Breast epithelium (tissue), 4 donors: ENCODE measurements at places on chromosomes 2 and 18.

GRCh38 chr2:165776013-165776412 lies 18.0 kb downstream of the GALNT3 start:
- DNase-seq: no peak

DNA sequence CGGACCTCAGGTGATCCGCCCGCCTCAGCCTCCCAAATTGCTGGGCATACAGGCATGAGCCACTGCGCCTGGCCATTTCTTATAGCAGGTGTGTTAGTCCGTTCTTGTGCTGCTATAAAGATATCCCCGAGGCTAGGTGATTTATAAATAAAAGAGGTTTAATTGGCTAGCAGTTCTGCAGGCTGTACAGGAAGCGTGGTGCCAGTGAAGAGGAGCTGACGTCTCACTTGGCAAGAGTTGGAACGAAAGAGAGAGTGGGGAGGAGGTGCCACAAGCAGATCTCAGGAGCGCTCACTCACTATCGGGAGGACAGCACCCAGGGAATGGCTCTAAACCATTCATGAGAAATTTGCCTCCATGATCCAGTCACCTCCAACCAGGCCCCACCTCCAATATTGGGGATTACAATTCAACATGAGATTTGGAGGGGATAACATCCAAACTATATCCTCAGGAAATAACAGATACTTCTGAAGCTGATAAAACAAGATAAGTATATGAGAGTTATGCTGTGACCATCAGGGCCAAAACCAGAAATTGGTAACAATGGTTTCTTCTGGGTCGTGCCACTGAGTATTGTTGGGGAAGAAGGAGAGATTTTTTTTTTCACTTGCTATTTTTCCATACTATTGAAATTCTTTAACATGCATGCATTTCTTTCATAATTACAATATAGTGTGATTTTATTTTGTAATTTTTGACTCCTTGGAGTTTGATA lies 7.4 kb upstream of the RMC1 start:
- peak; percentile 57 for DNase-seq

- no peak for DNase-seq
Observed at GRCh38 chr2:18349421-18349820, 211.0 kb downstream of the RDH14 start.

DNA sequence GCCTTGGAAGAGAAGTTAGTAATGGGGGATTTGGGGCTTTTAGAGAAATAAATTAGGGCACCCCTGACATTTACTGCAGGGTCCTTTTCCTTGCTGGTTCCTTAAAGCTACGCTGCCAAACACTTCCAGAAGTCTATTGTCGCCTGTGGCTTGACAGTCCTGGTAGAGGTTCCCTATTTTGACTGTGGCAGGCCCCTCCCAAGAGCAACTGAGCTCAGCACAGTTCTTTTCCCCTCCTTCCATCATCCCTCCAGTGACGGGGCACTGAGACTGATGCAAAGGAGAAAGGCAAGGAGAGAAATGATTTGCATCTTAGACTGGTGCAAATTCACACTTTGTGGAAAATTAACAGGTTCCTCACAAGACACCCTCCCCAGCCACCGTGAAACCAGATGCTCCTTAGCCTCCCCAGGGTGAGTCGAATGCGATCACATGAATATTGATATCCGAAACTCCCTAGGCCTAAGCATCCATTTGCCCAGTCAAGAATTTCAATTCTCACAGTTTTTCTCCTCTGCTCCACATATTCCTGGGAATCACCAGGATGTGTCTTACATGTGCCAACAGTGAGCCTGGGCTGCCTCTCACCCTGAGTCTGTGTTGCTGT lies 45.4 kb downstream of the RABL2A start:
- DNase-seq: no peak

DNA sequence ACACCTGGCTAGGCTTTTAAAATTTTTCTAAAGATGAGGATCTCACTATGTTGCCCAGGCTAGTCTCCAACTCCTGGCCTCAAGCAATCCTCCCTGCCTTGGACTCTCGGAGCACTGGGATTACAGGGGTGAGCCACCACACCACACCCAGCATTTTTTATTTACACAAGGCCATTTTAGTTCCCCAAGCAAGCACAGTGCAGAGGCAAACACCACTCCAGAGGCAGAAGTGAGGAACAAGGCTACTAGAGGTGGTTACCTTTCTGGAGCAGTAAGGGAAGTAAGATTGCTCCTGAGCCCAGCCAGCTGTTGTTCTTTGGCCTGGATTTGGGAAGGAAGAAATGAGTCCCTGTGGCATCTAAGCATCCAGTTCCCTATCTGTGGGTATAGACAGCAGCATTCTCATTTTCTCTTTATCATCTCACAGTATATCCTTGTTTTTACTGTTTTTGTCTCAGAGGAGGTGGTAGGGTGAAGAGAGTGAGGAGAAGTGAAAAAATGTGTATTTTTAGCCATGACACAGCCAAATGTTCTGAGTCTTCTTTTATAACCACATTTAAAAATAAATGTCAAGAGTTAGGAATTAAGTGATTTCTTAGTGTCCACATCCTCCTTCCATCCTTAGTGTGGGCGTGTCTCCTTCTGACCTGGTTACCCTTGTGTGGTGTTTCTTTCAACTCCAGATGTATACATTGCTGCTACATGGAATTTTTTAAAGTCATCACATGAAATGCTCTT lies 10.5 kb upstream of the TTC39C start:
- DNase-seq: no peak

GRCh38 chr2:71930049-71930681 lies 217.5 kb downstream of the CYP26B1 start:
- no peak for DNase-seq

DNA sequence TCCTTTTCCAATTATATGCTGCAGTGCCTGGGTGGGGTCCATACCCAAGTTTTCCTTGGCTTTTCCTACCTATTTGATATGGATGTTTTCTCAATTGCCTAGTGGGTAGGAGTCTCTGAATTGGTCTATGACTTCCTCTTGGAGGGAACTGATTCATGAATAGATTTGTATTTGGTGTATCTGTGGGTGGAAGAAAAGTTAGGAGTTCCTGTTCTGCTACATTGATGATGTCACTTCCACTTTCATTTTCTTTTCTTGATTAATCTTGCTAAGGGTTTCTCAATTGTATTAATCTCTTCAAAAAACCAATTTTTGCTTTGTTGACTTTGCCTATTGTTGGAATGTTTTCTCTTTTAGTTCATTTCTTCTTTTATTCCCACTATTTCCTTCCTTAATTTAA lies 37.4 kb upstream of the SLC9A2 start:
- DNase-seq: no peak

DNA sequence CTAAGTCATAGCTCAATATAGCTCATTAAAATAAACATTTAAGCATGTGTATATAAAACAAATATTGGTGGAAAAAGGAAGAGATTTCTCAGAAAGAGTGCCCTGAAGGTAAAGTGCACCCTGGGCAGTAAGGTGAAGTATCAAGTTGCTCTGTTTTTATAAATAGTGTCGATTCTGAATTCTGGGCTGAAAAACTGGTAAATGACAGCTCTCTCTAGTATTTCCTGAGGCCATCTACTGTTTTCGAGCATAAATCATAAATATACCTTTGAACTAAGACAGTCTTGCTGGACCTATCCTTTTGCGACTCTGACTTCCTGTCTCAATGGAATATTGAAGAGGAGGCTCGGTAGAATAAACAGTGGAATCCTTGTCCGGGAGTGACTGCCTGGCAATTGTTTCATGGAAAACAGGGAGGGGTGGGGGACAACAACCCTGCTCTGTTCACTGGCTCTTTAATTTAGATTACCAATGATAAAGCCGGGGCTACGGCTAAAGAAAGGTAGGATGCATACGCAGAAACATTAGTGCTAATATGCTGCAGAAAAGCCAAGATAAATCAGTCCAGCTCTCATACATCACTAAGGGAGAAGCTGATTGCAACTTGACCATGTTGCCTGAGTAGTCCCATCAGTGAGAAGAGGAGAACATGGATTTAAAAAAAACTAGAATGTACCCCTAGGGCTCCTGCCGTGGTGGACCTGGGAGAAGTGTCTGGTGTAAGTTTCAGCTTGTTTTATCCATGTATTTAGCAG lies 124.1 kb downstream of the RAPGEF4 start:
- DNase-seq: no peak

- no peak for DNase-seq
Observed at GRCh38 chr2:208074610-208075356, 49.5 kb upstream of the PLEKHM3 start.

GRCh38 chr2:64291181-64291580 lies 147.0 kb upstream of the PELI1 start:
- no peak for DNase-seq

DNA sequence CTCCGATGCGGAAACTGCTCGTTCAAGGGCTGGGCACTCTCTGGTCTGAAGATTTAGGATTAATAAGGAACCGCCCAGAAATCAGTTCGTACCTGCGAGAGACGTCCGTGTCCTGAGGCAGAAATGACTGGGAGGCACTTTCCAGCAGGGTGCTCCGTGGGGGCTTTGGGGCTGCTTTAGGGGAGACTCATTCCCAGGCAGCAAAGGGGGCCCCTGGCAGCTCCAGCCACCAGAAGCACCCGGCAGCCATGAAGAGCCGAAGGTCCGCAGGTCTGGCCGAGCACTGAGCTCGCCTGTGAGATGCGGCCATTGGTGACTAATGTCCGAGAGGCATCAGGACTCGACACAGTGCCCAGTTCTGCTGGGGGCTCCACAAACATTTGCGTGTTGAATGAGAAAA lies 20.9 kb downstream of the KCNG2 start:
- DNase-seq: no peak

DNA sequence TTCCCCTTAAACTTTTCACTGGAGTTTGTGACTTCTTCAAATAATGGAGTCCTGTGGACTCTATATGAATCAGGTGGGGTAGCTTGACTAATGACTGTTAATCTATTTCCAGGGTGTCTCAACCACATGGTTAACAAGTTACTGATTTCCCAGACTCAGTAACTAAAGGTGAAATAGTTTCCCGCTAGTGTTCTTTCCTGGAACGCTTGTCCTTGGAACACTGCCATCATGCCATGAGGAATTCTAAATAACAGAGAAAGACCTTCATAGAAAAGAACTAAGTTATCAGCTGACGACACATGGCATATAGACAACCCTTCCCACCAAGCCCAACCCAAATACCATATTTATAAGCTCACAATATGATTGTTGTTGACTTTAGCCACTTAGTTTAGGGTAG lies 1027.9 kb upstream of the FAM98A start:
- DNase-seq: no peak

DNA sequence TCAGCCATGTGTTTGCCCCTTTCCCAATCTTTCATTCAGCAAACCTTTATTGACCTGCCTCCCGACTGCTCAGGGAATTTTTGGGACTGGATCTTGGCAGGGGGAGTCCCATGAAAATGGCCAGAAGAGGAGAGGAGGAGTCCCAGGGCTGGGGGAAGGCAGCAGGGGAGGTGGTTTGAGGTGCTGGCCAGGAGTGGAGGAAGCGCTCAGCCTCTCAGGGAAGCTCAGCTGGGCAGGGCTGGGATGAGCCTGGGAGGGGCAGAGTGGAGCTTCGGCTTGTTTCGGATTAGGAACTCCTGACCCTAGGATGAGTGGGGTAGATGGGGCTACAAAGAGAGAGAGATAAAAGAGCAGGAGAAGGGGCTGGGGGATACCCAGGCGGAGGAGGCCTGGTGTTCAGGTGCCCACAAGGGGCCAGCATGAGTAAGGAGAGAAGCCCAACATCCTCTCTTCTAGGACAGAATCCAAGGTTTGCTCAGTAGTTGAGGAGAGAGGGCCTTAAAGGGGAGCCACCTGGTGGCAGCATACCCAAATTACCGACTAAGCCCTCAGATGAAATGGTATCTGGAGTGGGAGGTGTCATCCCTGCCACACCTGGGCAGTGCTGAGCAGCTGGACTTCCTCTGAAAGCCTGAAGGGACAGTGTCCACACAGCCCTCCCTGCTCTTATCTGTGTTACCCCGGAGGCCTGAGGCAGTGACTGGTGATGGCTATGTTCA lies 91.1 kb downstream of the INHBB start:
- no peak for DNase-seq

GRCh38 chr18:77985526-77986281 lies 736.1 kb downstream of the GALR1 start:
- no peak for DNase-seq

GRCh38 chr2:16034151-16034974 lies 94.0 kb downstream of the MYCN start:
- DNase-seq: no peak

GRCh38 chr2:17799301-17800120 lies 16.7 kb upstream of the MSGN1 start:
- DNase-seq: no peak

GRCh38 chr18:6255116-6255705 lies 159.5 kb downstream of the L3MBTL4 start:
- DNase-seq: no peak

DNA sequence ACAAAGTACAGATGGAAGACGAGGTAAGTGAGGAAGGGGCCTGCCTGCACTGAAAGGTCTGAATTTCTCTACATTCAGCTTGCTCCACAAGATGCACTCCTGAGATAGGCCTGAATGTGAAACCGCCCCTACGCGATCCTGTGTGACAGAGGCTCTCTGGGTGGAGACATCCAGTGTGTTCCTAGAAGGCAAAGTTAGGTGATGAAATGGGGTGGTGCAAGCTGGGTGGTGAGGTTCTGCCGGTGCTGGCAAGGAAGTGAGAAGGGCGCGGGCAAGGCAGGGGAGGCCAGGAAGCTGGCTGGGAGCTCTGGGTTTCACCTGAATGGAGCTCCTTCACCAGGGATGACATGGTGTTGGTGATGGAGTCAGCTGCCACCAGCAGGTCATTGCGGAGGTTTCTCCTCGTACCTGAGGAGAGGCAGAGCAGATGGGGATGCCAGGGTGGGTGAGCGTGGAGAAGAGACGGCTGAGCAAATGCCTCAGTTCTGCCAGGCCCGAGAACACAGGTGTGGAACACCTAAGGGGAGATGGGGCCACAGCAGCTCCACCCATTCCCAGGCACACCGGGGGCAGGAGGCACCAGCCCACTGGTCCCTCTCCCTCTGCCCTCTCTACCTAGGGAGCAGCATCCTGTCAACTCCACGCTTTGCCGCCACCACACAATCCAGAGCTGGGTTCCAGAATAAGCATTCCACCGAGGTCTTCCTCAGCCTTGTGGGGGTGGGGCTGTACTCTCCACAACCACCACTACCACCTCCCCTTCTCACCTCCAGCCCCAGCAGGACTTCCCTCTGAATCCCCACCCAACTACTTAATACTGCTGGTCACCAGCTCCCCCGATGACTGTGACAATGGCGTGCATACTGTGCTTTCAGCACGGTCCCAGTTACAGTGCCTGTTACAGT lies 45.5 kb upstream of the DNMT3A start:
- DNase-seq: no peak

GRCh38 chr2:207635468-207636200 lies 10.4 kb upstream of the METTL21A start:
- DNase-seq: no peak

DNA sequence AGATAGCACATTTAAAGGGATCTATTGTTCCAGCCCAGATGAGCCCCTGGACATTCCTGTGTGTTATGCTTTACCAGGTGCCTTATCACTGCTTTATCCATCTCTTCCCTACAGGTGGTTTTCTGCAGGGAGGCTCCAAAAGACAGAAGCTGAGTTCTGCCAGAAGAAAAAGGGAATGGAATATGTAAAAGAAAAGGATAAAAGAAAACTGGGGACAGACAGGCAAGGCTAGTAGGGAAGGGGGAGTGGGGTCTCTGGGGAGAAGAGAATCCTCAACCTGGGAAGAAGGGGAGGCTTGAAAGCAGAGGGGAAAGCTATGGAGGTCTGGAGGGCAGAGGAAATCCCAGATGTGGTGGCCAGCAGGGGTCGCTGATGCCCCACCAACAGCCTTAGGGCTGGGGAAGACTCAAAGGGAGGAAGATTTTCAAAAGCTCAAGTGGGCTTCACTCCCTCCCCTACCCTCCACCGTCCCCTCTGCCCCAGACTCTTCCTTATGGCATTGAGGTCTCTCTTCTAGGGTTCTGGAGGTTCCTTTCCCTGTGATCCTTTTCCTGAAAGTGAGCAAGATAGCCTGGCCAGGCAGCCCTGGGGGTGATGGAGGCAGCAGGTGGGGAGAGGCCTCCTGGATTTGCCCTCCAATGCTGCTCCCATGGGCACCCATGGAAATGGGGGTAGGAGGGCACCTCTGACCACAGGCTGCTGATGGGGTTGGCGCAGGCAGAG lies 178.1 kb upstream of the PKDCC start:
- DNase-seq: peak; percentile 41
